ENCODE measurements at places on chromosomes 6 and 20.

- DNase-seq = no peak
Observed at GRCh38 chr6:38933426-38933825, 115.2 kb upstream of the GLP1R start.

DNA sequence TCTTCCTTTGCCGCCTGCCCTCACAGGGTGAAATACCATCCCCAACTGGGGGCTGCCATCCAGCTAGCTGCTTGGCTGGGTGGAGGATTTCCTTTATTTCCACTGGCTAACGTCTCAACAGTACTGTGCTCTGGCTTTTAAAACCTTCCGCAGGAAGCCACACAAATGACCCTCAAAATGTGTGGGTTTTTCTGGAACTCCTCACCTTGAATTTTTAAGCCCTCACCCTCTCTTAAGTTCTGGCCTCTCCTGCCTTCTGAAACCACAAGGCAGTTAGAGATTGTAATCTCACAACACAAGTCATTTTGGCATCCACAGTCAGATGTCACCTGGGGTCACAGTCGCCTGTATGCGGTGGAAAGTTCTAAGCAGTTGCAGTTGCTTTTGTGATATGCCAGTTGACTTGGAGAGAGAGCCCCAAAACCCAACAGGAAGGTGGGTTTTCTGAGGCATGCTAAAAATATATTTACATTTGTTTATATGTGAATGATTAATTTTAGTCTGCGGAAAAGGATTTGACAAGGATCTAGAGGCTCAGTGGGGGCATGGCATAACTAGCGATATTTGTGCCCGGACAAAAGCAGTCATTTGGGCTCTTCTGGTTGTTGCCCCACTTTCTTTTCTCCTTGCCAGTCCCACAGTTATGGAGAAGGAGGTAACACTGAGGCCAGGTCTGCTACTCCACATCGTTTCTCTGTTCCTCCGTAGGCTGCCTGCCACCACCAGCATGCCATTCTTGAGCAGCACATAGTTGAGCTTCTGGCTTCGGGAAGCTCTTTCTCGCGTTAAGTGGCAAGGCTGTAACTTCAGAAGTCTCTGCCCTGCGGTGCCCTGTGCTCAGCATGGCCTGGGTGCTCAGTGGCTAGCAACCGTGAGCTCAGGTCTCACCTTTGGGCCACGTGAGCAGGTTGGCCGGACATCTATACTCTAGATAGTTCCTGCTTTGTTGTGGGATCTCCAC, 335.3 kb downstream of the CD83 start:
- DNase-seq = peak; percentile 15

- no peak for DNase-seq
Observed at GRCh38 chr6:136274062-136274461, 15.6 kb downstream of the BCLAF1 start.

DNA sequence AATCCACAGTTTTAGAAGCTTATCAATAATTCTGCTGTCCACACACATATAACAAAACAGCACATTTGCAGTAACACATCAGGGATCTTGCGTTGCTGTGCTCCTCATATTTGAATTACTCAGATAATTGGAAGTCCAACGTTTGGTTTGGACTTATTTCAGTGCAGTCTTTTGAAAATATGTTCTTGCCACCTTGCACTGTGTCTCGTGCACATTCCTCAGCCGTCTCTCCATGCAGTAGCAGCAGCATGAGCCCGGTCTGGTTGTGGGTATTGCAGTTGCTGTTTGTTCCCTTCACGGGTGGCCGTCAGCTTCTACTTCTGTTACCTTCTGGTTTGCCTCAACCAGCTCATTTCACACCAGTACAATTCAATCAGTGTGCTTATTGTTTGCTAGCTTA, 215.5 kb downstream of the SLC24A3 start:
- no peak for DNase-seq

DNA sequence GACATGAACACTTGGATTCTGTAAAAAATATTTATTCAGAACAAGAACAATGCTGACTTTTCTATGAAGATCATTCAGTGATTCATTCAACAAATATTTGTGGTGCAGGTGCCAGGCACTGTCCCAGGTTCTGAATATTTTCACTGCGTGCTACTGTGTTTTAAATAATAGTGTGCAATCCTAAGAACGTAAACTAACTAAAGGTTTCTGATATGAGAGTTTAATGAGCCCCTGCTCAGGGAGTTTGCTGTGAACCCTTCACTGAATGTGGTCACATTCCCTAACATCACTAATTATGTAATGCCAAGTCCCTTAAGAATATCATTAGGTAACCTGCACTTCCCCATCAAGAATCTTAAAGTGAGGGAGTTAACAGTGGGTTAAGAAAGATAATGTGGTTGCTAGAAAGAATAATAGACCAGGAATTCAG, 1.7 kb upstream of the TMEM170B start:
- DNase-seq = no peak

DNA sequence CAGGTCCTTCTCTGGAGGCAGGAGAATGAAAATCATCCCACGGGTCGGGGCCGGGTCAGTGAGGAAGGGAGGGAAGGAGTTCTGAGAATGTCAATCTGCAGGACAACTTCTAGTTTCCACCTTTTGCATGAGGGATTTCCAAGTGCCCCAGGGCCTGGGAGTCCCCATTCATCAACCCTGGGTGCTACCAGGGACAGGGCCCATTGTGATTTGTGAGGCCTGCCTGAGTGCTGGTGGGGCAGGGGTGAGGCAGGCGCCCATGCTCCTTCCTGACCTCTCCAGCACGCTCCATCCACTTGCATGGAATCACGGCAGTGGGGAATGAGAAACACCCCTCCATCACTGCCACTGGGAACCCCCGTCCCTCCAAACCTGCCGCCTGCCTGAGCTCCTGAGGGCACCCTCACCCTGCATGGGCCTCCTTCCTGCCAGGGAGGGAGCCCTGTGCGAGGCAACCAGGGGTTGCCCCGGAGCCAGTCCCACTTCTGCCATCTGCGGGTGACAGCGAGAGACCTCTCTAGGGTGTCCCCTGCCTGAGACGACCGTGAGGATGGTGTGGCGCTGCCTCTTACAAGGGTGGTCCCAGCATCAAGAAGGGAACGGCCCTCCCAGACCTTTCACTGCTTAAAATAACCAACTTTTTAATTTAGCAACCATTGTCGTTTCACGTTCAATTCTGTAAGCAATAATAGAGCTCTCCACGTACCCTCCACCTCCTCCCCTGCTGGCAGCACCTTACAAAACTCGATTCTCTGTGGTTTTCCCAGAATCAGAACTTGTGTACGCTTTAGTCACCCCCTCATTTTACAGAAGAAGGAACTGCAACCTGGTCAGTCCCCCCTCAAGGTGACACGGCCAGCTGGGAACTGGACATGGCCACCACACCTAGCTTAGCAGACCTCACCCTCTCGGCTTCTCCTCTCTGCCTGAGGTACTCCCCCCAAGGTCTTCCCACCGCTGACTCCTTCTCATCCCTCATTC, 28.6 kb downstream of the PMEPA1 start:
- DNase-seq = no peak

- no peak for DNase-seq
Observed at GRCh38 chr20:19045371-19045770, 167.1 kb upstream of the SLC24A3 start.

- no peak for DNase-seq
Observed at GRCh38 chr20:63116412-63117106, 99.4 kb downstream of the YTHDF1 start.

DNA sequence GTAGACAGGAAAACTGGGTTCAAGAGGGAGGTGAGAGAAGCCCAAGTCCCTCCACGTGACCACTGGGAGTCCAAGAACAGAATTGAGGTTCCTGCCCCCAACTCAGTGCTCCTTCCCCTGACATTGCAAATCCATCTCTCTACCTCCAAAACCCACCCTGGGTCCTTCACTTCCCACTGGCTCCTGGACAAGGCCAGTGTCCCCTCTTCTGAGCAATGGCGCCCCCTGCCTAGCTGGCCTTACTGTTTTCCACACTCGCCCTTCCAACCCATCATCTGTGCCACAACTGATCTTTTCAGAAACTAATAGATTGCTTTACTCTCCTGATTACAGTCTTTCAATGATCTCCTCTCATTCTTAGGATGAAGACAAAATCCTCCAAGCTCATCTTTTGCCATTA, 200.3 kb downstream of the ANKRD60 start:
- DNase-seq = no peak

GRCh38 chr6:115643762-115644161, 416.9 kb downstream of the FRK start:
- DNase-seq = no peak

GRCh38 chr20:36585410-36586125, 12.2 kb downstream of the TGIF2 start:
- DNase-seq = no peak

GRCh38 chr6:14533446-14533845, 415.9 kb downstream of the CD83 start:
- DNase-seq = no peak

GRCh38 chr6:116364321-116364720, 6.4 kb upstream of the DSE start:
- no peak for DNase-seq

DNA sequence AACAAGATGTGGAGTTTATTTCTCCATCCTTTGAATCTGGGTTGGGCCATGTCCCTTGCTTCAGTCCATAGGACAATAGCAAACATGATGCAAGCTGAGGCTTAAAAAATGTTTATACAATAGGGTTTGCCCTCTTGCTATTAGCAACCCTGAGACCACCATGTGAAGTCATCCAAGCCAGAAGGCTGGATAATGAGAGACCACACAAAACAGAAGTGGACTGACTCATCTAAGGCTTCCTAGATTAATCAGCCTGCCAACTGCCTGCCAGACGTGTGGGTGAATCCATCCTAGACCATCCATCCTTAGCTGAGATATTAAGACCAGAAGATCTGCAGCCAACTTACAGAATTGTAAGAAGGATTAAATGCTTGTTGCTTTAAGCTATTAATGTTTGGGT, 38.1 kb upstream of the ISM1 start:
- no peak for DNase-seq

GRCh38 chr6:42411406-42411805, 40.3 kb downstream of the TRERF1 start:
- no peak for DNase-seq

DNA sequence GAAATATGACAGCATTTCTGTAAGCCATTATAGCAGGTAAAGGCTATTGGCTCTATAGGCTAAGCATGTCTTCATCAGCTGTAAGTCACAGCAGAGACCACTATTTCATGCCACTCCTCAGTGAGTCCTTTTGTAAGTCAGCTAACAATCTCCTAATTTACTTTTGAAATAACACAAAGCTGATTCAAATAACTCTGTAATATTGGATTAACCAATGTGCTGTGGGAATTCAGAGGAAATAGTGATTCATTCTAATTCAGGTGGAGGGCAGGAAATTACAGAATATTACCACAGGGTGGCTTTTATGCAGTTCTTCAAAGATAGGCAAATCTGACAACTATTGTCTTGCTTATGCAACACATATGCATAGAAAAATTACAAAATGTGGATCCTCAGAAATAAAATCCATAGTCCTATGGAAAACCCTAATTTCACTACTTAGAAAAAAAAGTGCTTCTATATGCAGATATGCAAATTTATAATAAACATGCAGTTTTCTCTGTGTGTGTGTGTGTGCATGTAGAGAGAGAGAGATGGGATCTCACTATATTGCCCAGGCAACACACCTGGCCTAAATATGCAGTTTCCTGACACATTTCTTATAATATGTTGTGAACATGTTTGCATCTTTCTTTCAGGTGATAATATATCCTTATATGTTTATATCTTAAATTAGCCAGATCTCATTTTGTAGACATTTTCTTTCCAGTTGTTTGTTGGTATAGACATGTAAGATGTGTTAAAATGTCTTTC, 4.8 kb upstream of the SMIM28 start:
- DNase-seq = no peak

GRCh38 chr6:3343089-3343883, 84.5 kb downstream of the PSMG4 start:
- no peak for DNase-seq

DNA sequence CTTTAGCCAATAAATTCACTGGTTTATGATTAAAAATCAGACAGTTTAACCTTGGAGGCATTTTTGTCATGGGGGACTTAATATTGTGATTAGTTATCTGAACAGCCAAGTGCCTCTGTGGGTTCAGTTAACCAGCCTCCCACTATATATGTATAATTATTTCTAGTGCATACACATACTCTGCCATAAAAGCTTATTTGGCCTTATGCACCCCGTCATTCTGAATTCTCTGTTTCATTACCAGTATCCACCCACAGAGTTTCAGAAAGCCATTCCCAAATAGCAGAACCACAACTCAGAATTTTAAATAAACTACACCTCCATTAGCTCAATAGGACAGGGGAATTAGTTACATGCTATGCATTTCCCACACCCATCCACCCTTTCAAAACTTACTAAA, 279.7 kb downstream of the ZFAND3 start:
- peak; percentile 5 for DNase-seq

- no peak for DNase-seq
Observed at GRCh38 chr6:85672623-85673022, 29.9 kb upstream of the SYNCRIP start.

DNA sequence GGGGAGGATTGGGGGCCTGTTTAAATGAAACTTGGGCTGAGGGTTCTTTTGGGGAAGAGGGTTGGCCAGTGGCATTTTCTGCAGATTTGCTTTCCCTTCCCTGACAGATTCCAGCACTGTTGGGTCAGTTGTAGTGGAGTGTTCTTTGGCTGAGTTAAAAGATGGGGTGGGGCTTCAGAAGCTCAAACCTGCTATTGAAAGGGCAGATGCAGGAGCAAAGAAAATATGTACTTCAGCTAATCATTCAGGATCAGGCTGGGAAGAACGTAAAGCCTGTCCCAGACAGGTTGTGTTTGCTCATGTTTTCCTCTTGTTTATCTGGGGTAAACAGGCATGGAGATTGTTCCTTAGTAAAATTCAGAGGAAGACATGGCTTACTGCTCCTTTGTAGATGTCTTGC, 2.5 kb downstream of the SASH1 start:
- DNase-seq = no peak

DNA sequence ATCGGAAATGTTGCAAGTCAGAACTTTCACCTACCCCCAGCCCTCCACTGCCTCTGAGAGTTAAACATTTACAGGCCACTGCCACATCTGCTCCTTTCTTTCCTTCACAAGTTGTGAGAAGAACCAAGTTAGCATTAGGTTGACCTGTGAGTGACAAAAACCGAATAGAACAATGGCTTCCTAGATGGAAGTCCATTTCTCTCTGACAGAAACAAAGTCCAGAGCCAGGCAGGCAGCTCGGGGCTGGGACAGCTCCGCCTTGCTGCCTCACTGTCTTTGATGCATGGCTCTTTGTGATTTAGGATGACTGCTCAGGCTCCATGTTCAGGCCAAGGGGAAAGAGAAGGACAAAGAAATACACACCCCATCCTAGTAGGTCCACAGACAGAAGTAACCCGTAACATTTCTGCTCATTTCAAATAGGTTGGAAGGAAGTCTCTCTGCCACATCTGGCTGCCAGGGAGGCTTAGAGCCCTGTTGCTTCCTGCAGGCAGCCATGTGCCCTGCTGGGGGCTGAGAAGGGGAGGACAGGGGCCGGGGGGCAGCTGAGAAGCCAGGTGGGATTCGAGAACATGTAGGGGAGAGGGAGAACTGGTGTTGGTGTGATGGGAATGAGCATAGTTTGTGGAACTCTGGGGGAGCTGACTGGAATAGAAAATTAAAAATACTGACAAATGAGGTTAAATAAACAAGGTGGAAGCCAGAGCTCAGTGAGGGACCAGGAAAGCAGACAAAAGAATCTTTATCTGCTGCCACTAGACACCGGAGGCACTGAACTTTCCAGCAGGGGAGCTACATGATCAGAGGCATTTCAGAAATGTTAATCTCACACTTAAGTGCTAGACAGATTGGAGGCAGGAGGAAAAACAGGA, 19.5 kb upstream of the IER3 start:
- DNase-seq = no peak
